ENCODE measurements at places on chromosomes 11 and 22.
A peak's percentile ranks its signal among the peaks of the same experiment; 100 is the strongest.

DNA sequence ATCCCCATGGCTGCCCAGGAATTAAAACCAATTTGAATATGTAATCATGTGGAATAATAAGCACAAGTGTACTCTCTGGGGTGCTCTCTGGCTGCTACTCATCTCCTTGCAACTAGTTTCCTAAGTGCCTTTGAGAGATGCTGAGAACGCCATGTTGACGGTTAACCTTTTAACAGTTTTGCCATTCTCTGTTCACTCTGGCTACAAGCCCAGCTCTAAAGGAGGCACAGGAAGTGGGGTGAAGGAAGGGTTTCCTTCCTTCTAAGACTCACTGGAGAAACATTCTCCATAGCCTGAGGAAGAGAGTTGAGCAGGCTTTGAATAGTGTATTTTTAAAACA lies 122.0 kb upstream of the ZC3H12C start:
- DNase-seq, result no peak

GRCh38 chr11:115488945-115489344 lies 15.3 kb downstream of the CADM1 start:
- DNase-seq, result no peak

DNA sequence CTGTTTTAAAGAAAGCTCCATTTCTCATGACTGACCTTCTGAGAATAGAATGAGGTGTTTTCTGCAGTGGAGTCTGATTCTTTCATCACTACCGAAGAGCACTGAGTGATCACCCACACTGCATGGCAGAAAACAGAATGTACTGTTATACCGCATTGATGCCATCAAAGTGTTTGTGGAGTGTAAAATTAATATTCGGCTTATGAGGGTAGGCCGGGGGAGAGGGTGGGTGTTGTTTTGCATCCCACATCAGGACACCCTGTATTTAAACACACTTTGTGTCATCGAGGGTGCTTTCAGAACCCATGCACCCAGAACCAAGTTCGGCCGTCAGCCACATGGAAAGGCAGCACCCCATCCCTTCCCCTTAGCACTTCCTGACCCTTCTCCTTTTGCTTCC lies 41.3 kb upstream of the ETS1 start:
- no peak for DNase-seq

DNA sequence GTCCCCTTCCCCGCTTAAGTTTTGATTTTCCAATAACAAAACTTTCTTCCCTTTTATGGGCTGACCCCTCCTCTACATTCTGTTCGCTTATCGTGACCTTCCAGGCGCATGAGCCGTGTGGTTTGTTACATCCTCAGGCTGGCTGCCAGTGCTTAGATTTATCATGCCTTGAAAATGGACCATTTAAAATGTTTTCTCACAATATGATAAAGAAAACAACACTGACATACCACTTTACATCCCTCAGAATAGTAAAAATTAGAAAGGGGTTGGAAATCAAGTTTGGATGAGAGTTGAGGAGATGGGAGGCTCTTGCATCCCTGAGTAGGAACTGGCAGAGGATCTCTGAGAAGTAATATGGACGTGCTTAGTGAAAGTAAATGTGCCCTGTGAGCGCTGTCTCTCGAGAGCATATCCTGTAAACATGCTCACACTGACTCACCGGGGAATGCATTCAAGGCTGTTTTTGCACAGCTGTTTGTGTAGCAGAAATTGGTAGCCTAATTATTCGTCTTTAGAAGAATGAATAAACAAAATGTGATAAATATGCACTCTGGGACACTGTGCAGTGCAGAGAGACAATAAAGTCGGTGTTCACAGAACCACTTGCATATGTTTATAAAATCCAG lies 17.1 kb upstream of the TOLLIP start:
- no peak for DNase-seq

DNA sequence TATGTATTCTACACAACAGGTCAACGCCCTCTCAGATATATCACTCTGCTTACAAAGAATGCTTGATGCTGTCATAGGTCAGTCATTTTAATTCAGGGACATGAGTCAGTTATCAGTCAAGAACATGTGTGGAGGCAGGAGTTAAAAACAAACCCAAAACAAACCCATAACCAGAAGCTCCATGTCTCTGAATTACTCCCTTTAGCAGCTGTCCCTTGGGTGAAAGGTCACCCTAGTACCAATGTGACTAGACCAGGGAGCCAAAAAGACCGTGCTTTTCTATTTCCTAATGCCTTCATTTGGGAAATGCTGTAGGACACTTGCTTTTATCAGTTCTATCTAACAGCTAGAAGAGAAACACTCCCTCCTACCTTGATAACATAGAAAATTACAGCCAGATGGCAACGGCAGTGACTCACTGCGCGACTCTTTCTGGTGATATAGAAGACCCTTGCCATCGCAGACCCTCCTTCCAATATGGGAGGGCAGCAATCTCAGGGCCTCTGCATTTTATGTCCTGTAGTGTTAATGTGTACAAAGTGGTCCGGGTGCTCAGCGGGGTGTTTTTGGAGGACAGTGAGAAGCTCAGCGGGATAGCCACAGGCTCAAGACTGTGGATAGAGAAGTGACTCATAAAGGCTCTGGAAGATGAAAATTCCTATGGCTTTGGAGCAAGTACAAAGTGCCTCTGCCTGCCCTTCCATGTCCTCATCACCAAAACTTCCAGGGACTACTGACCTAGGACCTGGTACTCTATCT lies 24.8 kb downstream of the APOL5 start:
- no peak for DNase-seq

- DNase-seq, result no peak
Observed at GRCh38 chr11:19811380-19811779, 98.7 kb downstream of the NAV2 start.

DNA sequence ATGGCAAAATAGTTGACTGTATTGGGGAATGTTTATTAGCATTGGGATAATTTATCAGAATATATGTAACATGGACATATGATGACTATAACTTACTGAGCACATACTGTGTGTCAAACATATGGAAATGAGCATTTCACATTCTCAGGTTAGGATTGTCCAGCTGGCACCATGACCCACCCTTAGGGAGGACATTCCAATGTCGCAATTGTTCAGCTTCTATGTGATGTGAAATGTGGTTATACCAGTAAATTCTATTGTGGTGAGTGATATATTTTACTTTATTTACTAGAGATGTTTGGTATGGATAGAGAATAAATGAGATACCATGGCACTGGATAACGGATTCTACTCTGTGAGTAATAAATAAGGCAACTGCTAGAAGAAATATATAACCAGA lies 50.4 kb downstream of the OR4A47 start:
- no peak for DNase-seq

DNA sequence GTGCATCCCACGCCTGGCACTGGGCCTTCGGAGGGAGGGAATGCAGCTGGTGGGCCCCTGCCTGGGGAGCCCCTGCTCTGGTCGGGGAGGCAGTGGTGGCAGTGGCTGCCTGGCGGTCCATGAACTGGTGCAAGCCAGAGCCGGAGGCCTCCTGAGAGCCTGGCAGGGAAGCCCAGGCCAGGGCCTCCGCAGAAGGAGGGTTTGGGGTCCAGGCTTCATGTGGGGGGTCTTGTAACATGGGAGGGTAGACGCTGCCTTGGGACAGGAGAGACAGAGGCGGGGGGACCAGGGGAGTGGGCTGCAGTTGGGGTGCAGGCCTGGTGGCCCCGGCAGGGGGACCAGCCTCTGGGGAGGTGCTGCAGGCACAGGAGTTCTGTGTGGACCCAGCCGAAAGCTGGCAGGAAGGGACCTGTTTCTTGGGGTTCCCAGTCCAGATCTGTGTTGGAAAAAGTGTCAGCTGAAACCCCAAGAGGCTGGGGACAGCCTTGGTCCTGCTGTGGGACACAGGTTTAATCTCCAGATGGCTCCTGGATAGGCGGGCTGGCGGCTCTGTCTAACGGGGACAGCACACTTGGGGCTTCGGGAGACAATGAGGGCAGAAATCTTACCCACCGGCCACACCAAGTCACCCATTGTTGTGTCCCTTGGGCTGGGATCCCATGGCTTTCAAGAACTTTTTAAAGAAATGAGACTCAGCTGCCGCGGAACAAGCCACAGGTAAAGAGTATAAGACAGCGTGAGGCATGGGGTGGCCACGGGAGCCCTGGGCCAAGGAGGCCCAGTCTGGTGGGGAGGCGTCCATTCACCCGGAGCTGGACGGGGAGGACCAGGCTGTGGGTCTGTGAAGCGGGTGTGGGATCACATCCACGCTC lies 73.5 kb downstream of the KCNQ1 start:
- DNase-seq, result no peak

GRCh38 chr11:130760515-130761125 lies 155.7 kb downstream of the SNX19 start:
- DNase-seq, result no peak

DNA sequence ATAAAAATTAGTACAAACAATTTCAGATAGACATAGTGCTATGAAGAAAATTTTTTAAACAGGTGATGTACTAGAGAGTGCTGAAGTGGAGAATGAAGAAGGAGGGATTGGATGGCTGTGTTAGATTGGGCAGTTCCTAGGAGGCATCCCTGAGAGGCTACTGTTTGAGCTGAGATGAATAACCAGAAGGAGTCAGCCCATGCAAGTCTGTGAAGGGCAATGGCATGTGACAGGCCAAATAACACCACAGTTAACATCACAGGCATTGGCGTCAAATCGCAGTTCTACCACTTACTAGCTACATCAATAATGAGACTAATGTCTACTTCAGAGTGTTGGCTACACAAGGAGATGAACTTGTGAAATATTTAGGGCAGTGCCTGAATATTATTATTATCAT lies 35.4 kb downstream of the HORMAD2 start:
- DNase-seq, result no peak

GRCh38 chr22:46830841-46831240 lies 68.4 kb downstream of the TBC1D22A start:
- no peak for DNase-seq

DNA sequence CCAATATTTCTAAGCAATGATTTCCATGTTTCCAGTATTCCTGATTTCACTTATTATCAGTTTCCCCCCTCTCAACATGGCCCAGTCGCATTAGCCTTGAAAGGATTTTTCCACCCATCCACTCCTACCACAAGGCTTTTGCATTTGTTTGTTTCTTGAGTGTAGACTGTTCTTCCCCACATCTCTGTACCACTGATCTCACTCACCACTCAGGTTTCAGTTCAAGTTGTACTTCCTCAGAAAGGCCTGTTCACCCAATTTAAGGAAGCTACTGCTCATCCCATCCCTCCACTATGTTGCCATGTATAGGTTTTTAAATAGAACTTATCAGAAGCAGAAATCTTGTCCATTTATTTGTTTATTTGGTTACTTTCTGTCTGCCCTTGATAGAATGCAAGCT lies 472.3 kb downstream of the FAM181B start:
- DNase-seq, result no peak

DNA sequence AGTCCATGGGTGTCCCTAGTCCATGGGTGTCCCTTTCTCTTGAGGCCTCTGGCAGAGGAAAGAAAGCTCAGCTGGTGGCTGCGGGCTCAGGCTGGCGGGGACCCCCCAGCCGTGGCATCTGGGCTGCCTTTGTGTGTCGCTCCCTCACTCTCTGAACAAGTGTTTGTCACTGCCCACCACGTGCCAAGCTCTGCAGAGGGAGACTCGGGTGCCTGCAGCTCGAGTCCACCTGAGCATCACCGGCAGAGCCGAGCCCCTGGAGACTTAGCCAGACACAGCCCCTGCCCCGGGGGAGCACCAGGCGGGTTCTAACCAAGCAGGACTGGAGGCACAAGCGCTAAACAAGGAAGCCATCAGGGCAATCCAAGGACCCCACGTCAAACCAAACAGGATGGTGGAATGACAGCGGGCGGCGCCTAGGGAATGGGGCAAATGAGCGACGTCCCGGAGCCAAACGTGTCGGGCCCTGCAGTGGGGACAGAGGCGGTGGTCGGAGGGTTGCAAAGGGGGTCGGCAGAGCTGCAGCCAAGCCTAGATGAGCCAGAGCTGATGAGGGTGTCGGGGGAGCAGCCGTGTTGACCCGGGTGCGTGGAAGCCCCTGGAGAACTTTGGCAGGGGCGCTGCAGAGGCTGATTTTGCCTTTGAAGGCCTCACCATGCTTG lies 2.1 kb upstream of the GRAMD4 start:
- no peak for DNase-seq

DNA sequence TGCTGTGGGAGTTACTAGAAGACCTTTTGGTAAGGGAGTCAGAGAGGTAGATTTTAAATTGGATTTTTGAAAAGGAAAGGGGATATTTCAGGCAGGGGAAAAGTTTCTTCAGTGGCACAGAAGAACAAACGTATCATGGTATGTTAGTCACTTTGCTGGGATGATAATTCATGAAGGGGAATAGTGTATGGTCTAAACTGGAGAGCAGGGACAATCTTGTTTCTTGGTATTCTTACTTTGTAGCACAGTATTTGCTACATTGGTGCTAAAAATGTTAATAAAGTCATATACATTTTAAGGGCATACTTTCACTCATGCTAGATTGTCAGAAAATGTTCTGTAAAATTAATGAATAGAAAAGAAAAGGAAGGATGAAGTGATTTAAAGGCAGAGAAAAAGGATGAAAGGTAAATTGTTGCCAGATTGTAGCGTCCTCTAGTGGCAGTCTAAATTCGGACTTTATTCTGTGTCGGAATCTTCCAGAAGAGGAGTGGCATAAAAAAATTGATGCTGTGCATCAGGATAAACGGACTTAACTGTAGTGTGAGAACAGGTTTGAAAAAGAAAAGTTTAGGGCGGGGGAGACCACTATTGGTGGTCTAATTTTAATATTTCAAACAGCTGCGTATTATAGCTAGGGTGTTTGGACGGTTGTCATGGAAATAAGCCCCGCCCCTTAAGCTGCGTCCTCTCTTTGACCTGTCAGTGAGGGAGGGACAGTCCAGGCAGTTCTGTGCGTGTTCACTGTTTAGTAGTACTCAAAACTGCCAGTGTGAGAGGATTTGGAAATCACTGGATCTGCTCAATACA lies at the start of gene BCO2:
BCO2 (plus strand) TSS at position 724 of the 810 bp plus-strand sequence. CDS start 90 bp downstream, outside the sequence.
- DNase-seq, result peak; percentile 15

- DNase-seq, result no peak
Observed at GRCh38 chr22:30362651-30363281, 6.0 kb downstream of the CCDC157 start.

- no peak for DNase-seq
Observed at GRCh38 chr11:134382830-134383229, 29.2 kb downstream of the B3GAT1 start.

DNA sequence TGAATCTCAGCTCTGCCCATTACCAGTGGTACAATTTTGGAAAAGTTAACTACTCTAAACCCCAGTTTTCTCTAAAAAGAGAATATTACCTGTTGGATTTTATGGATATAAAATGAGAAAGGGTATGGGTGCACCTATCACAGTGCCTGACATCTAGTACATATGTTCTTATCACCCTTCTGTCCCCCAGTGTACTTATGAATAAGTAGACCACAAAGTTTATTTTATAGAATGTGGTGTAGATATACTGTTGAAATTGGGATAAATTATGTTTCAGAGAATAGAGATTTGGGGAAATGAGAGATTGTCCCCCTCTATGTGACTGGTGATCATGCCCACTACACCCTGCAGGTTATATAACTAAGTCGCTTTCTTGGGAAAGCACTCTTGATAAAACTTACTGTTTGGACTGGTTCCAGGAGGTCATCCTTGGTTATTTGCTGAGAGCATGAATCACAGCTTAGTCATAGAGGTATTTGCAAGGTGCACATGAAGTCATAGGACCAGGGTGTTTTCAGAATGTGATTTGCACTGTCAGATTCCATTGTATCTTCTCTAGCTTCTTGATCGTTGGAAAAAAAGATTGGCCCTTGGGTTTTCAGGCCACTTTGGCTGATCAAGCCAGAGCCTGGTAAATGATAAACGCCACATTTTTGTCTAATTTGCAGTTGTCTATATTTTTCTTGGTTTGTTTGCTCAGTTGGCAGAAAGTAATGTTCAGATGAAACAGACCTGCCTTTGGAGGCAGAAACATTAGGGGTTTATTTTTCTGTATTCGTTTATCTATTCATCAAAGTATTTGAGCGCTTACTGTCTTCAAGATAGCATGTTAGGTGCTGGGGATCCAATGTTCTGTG lies 21.3 kb downstream of the STX3 start:
- DNase-seq, result no peak

- DNase-seq, result no peak
Observed at GRCh38 chr22:47205081-47205491, 442.6 kb downstream of the TBC1D22A start.
